Lung microvascular endothelial cell (primary cell): ENCODE measurements at places on chromosomes 2 and 18.

- no peak for DNase-seq
Measured at GRCh38 chr2:241496904-241497877, 11.2 kb downstream of the STK25 start.

GRCh38 chr2:52000151-52000855 lies 968.4 kb upstream of the NRXN1 start:
- no peak for DNase-seq

DNA sequence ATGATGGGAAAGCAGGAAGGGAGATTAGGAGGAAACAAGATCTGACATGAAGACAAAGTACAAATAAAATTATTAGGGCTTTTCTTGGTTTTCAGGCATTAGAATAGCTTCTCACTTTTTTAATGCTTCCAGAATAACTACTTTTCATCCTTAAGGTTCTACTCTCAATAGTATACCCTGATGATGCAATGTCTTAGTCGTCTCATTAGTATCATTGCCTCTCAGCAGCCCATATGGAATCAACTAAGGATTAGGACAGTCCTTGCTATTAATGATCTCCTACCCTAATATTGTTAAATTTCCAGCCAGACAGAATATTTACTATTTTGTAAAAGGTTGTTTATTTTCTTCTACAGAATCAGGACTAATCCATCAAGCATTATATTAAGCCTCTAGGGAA lies 55.9 kb downstream of the RELCH start:
- no peak for DNase-seq

- no peak for DNase-seq
Measured at GRCh38 chr2:197293252-197294007, 17.1 kb downstream of the ANKRD44 start.

GRCh38 chr2:236214376-236214995 lies 46.3 kb upstream of the GBX2 start:
- DNase-seq, result peak; percentile 13
